Epithelial cell of alveolus of lung (primary cell): ENCODE measurements at places on chromosomes 11 and 22. TPM values are rescaled to one million over a fixed set of nuclear protein-coding genes. Genes with fewer than 3 reads are reported as not detected.

Gene TCN2
- 23.3 and 35.7 TPM in 2 replicates for total RNA-seq

Gene LGALS12
- total RNA-seq = not detected in 2 replicates

Gene KRTAP5-2
- not detected in 2 replicates for total RNA-seq

Gene DDI1
- not detected in 2 replicates for total RNA-seq

Gene ABCC8
- total RNA-seq = not detected in 2 replicates

Gene TUT1
- total RNA-seq = 9.2 and 13.4 TPM in 2 replicates

Gene NXPE1
- not detected in 2 replicates for total RNA-seq

Gene RIMBP3B
- under 0.01 TPM in 1 of 2 replicates, not detected in the other for total RNA-seq

Gene GAL3ST1
- not detected in 2 replicates for total RNA-seq

Gene OR10A2
- total RNA-seq = not detected in 2 replicates

Gene UPK3A
- total RNA-seq = not detected in 2 replicates

Gene DBX1
- not detected in 2 replicates for total RNA-seq
